ENCODE measurements at places on chromosomes 5 and 9.

- no peak for DNase-seq
Observed at GRCh38 chr5:80128141-80128540, 93.0 kb downstream of the THBS4 start.

GRCh38 chr5:17019324-17019723 is 83.2 kb upstream of the MYO10 start:
- no peak for DNase-seq

GRCh38 chr5:138569782-138570181 is 5.4 kb downstream of the HSPA9 start:
- no peak for DNase-seq

DNA sequence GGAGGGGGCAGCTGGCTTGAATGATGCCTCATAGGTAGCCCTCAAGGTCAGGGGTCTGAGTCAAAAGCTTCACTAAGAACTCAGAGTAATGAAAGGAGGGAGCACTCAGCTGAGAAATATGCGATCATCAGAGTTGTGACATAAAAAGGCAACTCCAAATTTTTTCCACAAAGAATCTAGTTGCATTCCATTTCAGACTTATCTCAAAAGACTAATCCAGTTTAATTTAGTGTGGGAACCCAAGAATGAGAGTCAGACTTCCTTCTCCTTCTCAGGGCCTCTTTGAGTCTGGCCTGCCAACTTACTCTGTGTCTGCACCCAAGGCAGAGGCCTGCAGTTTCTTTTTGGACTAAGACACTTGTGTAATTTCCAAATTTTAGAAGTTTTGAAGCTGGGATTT is 34.7 kb downstream of the GABRP start:
- DNase-seq: no peak

GRCh38 chr9:97374811-97375210 is 37.1 kb upstream of the TDRD7 start:
- no peak for DNase-seq

Measured in RPMI8226 (cell line).